ENCODE measurements at places on chromosomes 5 and 9.

GRCh38 chr9:127121628-127122175, 733 bp downstream of the ANGPTL2 start:
- DNase-seq = no peak

DNA sequence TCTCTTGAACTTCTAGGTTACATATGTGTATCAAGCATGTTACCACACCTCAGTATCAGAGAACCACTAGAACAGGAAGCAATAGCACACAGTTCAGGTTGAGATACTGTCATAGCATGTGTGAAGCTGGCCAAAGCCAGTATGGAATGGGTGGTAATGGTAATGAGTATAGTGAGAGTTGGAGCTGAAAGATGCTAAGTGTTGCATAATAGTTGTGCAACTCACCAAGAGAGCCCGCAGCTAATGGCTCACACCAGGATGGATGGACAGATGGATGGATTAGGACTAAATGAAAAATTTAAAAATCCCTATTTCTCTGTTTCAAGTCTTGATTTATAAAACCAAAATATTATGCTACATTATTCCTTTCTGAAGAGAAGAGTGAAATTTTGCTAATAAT, 53.4 kb upstream of the KCNN2 start:
- no peak for DNase-seq

DNA sequence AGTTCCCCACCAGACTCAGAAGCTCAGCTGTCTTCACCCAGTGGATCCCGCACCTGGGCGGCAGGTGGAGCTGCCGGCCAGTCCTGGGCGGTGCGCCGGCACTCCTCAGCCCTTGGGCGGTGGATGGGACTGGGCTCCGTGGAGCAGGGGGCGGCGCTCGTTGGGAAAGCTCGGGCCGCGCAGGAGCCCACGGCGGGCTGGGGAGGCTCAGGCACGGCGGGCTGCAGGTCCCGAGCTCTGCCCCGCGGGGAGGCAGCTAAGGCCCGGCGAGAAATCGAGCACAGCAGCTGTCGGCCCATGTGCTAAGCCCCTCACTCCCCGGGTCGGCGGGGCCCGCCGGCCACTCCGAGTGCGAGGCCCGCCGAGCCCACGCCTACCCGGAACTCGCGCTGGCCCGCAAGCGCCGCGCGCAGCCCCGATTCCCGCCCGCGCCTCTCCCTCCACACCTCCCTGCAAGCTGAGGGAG, 560.0 kb downstream of the BRINP1 start:
- DNase-seq = no peak

GRCh38 chr5:130198927-130199326, 294.7 kb downstream of the CHSY3 start:
- DNase-seq = no peak

GRCh38 chr5:53907827-53908226, 347.4 kb downstream of the NDUFS4 start:
- DNase-seq = no peak
